Breast epithelium (tissue), 4 donors: ENCODE measurements at places on chromosomes 6 and 20.

DNA sequence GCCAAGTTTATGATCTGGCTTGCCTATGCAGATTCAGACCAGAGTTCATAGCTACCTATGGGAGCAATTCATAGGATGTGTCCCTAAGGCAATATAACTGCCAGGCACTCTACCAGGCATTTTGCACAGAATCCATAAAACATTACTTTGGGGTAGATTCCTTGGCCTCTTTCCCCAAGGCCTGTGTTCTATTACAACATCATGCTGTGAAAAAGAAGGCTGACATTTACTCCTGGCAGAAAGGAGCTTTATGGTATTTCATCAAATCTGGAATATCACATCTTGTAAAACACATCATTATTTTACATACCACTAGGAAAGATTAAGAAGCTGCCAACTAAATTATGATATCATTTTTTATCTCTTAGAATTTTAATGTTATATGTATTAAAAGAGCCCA lies 287.0 kb upstream of the MARCKS start:
- no peak for DNase-seq

- DNase-seq: no peak
Observed at GRCh38 chr6:81785377-81785776, 32.9 kb upstream of the TENT5A start.

- DNase-seq: no peak
Observed at GRCh38 chr6:2952557-2953095, 18.7 kb downstream of the SERPINB6 start.

GRCh38 chr6:117351521-117351920 lies 74.2 kb downstream of the ROS1 start:
- DNase-seq: no peak

DNA sequence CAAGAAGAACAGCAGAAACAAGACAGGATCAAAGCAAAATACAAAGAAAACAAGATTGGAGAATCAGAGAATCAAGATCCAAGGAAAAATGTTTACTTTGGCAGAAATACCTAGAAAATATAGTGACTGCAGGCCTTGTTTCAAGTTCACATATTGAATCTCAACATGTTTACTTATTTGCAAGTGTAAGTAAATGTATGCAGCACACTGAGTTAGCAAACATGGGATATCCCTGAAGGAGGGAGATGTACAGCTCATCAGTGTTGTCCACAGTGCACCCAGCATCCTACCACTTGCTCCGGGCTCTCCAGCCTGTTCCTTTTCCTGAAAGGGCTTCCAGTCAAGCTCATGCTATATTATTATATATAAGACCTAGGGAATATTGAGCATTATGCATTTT lies 319.5 kb downstream of the PRL start:
- DNase-seq: no peak

GRCh38 chr6:30156262-30156599 lies 4.8 kb downstream of the TRIM10 start:
- DNase-seq: no peak
